ENCODE measurements at places on chromosomes 7 and 10.

DNA sequence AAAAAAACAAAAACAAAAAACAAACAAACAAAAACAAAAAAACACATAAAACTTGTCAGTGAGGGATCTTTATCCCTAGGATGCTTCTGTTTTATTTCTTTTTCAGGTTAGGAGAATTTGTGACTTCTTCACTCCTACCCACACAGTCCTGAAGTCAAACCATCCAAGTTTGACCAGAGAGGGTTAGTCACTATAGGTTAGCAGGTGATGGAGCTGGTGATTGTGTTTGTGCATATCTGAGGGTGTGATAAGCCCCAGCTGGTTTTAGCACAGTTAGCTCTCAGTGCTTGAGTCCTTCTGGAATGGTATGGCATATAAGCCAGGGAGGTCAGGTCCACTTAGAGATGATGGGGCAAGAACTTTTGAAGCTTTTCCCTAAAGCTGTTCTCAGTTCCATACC, 11.8 kb upstream of the IKZF1 start:
- DNase-seq = no peak

DNA sequence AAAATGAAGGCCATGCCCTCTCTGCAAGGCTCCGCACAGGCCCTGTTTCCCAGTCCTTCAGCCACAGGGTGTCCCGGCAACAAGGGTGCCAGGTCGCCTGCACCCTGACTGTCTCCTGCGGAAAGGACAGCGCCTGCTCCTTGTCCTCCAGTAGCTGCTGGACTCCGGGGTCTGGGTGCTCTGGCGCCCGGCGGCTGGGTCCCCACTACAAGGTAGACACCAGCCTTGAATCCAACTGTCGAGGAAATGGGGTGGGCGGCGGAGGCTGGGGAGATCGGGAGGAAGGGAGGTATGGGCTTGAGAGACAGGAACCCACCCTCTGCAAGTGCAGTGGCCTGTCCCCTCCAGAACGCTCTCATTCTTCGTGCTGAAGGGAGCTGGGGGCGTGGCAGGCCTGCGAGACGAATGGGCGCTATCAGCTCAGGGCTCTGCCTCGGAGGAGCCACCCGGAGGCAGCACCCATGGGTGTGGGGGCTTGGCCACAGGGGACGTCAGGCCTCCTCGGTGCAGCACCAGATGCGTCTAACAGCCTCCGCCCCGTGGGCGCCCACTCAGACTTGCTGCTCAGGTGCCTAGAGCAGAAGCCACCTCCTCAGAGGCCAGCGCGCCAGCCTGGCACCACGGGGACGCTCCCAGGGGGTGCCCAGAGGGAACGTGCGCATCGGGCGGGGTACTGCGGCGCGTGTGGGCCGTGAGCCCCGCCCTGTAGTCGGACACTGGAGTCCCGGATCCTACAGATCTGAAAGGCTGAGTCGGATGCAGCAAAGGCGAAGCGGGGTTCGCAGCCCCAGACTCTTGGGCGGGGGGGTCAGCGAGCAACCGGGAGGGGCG, 15.6 kb downstream of the ADAM8 start:
- no peak for DNase-seq

DNA sequence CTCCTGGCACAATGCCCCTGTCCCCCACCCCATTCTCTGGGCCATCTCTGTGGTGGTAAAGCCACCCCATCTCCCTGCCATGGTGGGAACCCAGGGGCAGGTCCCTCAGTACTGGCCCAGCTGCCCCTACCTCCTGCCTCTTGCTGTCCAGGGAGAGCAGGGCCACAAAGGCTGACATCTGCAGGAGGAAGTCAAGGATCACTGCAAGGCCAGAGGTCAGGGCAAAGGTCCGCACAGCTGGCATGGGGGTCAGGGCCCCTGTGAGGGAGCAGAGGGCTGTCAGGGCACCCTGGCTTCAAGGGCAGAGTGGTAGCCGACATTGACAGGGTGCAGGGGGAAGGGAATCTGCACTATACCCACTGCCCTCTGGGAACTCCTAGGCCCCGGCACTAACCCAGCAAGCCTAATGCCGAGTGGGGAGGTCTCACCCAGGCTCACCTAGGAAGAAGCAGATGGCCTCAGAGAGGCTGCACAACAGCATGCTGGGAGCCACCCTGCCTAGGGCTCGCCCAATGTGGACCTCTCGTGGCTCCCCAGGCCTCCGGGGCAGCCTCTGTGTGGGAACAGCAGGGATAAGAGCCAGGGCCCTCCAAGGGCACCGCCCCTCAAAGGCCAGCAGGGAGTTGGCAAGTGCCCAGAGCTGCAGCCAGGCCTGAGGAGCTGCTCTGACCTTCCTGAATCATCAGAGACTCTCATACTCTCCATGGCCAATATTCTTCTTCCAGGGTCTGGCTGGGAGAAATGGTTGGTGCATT, 7.7 kb downstream of the NPC1L1 start:
- DNase-seq = no peak

GRCh38 chr7:6156734-6157133, 115.7 kb downstream of the CYTH3 start:
- no peak for DNase-seq

- no peak for DNase-seq
These were observed 148.3 kb downstream of the SVIL start for GRCh38 chr10:29486433-29486832.

DNA sequence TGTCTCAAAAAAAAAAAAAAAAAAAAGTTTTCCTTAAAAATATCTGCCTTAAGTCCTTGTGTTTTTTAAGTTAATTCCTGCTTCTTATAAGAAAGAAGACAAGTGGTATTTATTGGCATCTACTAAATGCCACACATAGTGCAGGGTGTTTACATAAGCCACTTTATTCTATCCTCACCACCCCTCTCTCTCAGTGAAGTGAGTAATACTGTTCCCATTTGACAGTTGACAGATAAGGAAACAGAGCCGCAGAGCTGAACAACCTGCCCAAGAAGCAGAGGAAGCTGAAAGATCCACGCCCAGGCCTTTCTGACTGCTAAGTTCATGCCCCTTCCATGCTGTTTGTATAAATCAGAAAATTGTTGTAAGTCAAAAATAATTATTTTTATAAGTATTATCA, 54.1 kb downstream of the ABLIM1 start:
- DNase-seq = no peak

- DNase-seq = no peak
These were observed 1.8 kb upstream of the NUB1 start for GRCh38 chr7:151339651-151340382.

- DNase-seq = no peak
These were observed 39.0 kb upstream of the IFRD1 start for GRCh38 chr7:112411186-112411795.

DNA sequence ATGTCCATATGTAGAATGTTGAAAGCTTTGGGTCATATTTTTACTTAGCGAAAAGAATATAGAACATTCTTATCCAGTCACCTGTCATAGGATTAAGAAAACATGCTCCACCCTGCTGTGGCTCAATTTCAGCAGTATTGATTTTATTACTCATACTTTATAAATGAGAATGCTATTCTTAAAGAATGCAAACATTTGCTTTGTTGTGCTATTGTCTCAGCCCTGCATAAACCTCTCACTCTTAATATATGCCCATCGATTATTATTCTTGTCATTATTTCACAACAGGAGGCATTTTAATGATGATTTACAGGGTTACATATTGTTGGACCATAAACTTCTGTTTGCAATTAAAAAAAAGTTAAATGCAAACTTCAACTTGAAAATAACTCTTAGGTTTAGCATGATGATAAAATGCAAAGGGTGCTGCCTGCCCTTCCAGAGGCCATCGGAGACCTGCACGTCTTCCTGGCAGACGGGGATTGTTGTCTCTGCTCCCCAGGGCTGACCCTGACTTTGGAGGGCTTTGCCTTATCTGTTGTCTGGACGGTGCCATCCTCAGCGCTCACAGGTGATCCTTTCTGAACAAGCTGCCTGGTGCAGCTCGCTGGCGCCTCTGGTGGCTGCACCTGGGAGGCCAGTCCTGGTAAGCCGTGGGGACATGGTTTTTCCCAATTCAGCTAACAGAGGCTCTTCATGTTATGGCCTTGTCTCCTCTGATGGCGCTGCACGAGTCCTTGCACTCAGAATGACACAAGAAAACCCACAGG, 50.0 kb upstream of the SHH start:
- no peak for DNase-seq

GRCh38 chr7:22140578-22140977, 194.9 kb upstream of the CDCA7L start:
- no peak for DNase-seq

DNA sequence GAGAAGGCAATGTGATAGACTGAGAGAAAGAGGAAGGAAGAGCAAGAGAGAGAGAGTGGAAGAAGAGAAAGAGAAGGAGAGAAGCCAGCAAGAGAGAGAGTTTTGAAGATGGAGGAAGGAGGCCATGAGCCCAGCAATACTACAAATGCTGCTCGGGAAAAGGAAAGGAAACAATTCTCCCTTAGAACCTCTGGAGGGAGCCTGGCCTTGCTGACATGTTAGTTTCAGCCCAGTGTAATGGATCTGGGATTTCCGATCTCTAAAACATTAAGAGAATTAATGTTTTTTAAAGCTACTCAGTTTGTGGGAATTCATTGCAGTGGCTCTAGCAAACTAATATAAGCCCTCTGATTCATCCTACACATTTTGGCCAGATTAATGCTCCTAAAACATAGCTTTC, 206.8 kb upstream of the MTPN start:
- DNase-seq = no peak

DNA sequence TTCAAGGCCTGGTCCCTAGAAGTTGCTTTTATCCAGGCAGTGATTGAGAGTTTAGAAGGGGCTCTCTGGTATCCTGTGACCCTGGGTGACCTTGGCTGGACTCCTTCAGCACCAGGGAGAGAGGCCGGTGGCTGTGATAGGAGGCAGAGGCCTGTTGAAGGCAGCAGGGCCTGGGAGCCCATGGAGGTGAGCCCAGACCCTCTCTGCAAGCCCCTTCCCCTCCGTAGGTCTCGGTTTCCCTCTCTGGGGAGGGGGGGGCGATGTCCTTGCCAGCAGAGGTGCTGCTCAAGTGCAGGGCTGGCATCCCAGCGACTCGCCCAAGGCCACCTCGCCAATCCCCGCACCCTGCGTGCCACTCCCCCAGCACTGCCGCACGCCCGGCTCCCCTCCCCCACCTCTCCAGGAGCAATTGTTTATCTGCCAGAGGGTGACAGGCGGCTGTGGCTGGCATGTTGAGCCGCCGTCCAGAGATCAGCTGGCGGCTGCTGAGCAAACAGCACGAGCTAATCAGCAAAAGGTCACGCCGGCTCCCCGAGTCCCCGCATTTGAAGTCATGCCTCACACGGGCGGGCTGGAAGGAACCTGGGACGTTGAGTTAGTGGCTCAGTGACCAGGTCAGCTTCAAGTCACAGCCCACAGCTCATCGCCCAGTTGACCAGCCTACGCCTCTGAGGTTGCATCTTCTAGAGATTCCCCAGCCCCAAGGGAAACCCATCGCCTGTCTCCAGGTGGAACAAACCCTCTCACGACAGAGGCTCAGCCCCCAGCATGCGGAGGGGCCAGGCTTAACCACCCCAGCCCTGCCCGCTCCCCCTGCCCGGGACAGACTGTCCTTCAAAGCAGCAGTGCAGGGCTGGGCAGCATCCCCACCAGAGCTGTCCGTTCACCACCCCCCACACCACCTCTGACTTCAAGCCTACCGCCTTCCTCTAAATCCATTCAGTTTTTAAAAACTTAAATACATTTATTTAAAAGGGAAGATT, 43.7 kb downstream of the ELFN1 start:
- no peak for DNase-seq

DNA sequence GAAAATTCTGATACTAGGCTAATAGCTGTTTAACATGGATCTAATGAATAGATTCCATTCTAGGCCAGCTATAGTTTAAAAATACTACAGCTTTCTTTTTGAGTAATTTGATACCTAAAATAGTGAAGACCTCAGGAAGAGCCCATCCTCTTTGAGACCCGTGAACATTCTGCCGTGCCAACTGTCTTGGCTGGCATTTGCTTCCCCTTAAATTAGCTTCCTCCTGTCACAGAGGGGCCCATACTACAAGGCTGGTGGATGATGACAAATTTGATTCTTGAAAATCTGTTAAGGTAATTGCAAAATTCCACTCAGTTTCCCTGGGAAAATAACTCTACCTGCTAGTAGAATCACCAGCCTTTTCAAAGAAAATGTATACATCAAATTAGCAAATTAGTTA, 385.0 kb downstream of the DPP6 start:
- DNase-seq = no peak

DNA sequence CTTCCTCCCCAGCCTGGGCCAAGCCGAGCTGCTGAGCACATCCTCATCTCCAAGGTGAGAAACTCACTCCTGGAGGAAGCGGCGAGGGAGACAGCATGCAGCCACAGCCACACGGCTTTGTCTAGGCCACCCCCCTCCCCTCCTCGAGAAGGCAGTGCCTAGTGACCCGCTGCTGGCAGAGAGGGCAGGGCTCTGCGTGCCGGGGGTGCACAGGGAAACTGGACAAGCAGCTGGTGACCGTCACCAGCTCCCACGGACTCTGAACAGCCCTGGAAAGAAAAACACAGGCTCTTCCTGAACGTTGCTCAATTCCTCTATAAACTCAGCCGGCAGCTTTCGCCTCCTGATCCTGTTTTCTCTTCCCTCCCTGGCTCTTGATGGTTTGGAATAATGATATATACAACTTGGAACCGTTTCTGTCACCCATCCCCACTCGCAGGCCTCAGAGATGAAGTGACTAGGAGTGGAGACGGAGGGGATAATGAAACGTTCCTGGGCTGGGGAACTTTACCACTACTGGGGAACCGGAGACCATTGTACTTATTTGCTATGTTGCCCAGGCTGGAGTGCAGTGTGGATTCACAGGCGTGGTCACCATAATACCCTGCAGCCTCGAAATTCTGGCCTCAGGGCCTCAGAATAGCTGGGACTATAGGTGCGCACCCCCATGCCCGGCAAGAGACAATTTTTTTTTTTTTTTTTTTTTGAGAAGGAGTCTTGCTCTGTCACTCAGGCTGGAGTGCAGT, 19.3 kb downstream of the PAPOLB start:
- DNase-seq = no peak

DNA sequence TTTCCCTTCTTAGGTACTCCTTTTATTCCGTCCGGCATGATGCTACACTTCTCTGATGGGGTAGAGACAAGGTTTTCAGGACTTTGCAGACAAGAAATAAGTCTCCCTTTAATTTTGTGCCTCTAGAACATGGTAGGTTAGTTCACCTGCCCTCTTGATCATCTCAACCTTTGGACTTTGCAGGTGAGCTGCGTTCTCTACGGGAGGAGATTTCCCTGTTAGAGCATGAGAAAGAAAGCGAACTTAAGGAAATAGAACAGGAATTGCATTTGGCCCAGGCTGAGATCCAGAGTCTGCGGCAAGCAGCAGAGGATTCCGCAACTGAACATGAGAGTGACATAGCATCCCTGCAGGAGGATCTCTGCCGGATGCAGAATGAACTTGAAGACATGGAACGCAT, 9.2 kb downstream of the CCDC136 start:
- no peak for DNase-seq

- DNase-seq = no peak
These were observed 519.6 kb downstream of the PTPRN2 start for GRCh38 chr7:158067931-158068482.

GRCh38 chr10:50044941-50045664, 22.7 kb upstream of the WASHC2A start:
- DNase-seq = no peak
